ENCODE measurements at places on chromosomes 2 and 18. TPM values are rescaled to one million over a fixed set of nuclear protein-coding genes. Genes with fewer than 3 reads are reported as not detected.

The SLC30A3 gene
- polyA plus RNA-seq: 0.07 TPM

The TMEM131 gene
- polyA plus RNA-seq: 33.2 TPM

The CYRIA gene
- polyA plus RNA-seq: 16.8 TPM

The DAPL1 gene
- polyA plus RNA-seq: not detected

The RBM44 gene
- 0.76 TPM for polyA plus RNA-seq

The UGT1A4 gene
- not detected for polyA plus RNA-seq

The NAT8 gene
- not detected for polyA plus RNA-seq

The RGPD3 gene
- 0.16 TPM for polyA plus RNA-seq

The PROKR1 gene
- 0.01 TPM for polyA plus RNA-seq

The UCN gene
- polyA plus RNA-seq: 4.5 TPM

The CRACDL gene
- polyA plus RNA-seq: not detected

The CD8B gene
- polyA plus RNA-seq: 0.82 TPM

The STON1 gene
- 0.94 TPM for polyA plus RNA-seq

The LIMS3 gene
- 0.20 TPM for polyA plus RNA-seq

The FBXO36 gene
- 0.42 TPM for polyA plus RNA-seq

All from B cell (primary cell).